ENCODE measurements at places on chromosomes 13 and 19. TPM values are rescaled to one million over a fixed set of nuclear protein-coding genes. Genes with fewer than 3 reads are reported as not detected.

LILRA6 gene
- total RNA-seq: not detected

RNF17 gene
- not detected for total RNA-seq

RASA3 gene
- 43.5 TPM for total RNA-seq

CCNA1 gene
- 0.26 TPM for total RNA-seq

DIRAS1 gene
- total RNA-seq: 0.66 TPM

LAIR1 gene
- not detected for total RNA-seq

KLK4 gene
- not detected for total RNA-seq

All from aortic smooth muscle cell (primary cell).